ENCODE measurements at places on chromosomes 4 and X.

DNA sequence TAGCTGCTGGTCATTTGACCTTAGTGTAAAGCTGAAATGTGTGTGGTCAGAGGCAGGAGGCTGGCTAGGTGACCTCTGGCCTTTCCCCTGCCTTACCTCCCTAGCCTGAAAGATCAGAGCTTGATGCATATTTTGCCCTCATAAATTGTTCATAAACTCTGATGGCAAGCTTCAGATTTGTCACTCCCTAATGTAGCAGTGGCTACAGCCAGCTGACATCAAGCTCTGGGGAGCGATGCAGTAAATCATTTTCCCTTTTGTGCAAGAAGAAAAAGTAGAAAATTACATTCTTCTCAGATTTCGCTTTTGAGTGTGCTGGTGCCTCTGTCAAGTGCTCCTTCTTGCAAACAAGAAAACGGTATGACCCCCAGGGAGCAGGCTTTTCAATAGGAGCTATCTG is 87.7 kb upstream of the MAGEA4 start:
- no peak for DNase-seq

DNA sequence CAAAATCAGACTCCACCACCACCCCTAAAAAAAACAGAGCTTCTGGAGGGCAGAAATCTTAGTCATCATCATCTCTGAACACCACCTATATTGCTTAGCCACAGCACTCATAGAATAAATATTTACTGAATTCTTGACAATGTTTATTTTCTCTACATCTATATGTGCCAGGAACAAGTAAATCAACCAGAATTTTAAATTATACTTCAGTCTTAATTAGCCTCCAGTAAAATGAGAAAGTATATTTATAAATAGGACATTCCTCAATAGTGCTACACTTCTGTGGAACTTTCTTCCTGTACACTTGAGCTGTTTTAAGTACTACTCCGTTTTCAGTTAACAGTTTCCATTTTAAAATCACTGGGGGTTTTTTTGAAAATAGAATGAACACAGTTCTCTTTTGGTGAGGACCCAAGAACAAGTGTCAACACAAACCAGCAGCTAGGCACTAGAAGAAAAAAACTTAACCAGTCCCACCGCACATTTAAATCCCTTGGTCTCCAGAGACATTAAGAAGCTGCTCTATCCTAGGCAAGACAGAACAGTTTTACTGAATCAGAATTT is 25.5 kb downstream of the SMIM14 start:
- DNase-seq: no peak

GRCh38 chr4:153204728-153205648 is 745 bp downstream of the TRIM2 start:
- no peak for DNase-seq

DNA sequence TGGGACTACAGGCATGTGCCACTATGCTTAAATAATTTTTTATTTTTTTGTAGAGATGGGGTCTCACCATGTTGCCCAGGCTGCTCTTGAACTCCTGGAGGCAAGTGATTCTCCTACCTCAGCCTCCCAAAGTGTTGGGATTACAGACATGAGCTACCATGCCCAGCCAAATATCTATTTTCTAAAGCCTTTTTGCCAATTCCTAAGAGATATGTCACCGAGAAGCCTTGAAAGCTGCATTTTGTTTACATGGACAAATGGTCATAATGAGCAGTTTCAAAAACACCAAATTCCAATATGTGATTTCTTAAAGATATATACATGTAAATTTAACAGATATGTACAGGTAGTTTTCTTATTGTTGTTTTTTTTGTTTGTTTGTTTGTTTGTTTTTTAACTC is 33.0 kb upstream of the PGRMC2 start:
- DNase-seq: no peak

DNA sequence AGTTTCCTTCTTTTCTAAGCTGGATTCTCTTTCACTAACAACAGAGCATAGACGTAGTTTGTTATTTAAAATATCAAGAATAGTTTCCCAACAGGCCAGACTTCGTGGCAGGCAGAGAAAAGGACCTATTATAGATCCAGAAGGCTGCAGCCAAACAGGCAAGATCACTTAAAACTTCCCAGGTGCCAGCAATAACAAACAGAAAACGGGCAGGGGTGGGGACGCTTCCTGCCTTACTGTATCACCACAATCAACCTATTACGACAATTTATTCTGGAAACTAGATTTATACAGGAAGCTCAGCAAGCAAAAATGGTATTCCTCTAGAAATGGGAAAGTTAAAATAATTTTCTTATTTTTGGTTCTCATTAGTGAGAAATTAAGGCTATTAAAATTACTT is 22.1 kb downstream of the RWDD4 start:
- DNase-seq: no peak

- no peak for DNase-seq
Observed at GRCh38 chrX:116757491-116757890, 294.7 kb upstream of the CT83 start.

DNA sequence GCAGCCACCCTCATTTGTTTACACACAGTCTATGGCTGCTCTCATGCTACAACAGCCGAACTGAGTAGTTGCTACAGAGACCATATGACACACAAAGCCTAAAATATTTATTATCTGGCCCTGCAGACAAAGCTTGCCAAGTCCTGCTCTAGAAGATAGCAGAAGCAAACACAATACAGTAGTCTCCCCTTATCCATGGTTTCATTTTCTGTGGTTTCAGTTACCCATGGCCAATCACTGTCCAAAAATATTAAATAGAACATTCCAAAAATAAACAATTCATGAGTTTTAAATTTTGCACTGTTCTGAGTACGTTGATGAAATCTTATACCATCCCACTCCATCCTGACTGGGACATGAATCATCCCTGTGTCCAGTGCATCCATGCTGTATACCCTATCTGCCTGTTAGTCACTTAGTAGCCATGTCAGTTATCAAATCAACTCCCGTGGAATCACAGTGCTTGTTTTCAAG is 40.2 kb upstream of the ZNF81 start:
- DNase-seq: no peak

DNA sequence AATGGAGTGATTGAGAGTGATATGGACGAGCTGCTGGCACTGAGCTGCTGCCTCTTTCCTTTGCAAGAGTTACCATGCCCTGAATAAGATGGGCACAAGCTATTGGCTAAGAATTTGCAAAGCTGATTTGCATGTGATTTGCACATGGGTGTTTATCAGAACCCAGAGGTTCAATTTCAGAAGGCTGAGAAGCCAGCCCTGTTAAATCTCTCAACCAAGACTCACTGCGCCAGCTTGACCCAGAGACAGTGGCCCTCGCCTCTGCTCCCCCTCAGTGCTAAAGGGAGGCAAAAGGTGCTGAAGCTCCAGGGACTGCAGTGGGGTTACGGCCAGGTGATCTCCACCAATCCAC is 701 bp downstream of the ARHGAP4 start:
- DNase-seq: no peak

DNA sequence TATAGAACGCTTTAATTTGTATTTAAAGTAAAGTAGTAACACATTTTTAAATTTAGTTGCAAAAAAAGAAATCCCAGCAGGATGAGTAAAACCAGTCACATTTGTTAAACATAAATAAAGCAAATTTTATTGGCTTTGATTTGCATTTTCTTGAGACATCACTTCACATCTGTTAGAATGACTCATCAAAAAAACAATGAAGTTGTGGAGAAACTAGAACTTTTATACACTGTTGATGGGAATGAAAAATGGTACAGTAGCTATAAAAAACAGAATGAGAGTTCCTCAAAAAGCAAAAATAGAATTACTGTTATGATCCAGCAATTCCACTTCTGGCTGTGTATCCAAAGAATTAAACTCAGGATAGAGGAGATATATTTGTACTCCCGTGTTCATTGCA is 454.0 kb upstream of the KLHL4 start:
- no peak for DNase-seq

DNA sequence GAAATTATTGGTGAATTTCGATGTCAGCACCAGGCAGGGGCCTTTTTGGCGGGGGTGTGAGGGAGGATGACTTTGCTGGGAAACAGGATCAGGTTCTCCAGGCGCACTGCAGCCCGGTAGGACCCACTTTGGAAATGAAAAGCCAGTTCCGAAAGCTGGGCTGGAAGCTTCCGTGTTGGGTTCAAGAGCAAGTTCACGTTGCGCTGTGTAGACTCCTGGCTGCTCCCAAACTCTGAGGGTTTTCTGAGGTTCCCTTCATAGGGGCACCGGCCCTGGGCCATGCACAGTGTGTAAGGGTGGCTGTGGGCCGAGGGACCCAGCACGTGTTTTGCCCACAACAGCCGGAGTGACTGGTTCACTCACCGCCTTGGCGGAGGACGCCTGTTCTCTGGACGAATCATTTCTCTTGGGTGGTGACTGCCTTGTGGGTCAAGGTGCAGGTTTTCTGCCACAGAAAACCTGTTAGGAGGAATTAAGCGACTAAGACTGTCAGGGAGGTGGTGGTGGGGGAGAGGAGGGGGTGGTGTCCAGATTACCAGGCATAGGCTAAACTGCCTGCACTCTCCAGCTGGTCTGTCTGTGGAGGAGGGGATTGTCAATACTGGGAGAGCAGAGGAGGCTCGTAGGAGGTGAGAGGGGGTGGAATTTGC is 8.0 kb downstream of the SHOX start:
- no peak for DNase-seq

- no peak for DNase-seq
Observed at GRCh38 chr4:101315786-101316185, 31.5 kb downstream of the PPP3CA start.

GRCh38 chr4:102723511-102723910 is 37.3 kb downstream of the MANBA start:
- no peak for DNase-seq

- DNase-seq: no peak
Observed at GRCh38 chr4:4861390-4862018, 2.0 kb downstream of the MSX1 start.

DNA sequence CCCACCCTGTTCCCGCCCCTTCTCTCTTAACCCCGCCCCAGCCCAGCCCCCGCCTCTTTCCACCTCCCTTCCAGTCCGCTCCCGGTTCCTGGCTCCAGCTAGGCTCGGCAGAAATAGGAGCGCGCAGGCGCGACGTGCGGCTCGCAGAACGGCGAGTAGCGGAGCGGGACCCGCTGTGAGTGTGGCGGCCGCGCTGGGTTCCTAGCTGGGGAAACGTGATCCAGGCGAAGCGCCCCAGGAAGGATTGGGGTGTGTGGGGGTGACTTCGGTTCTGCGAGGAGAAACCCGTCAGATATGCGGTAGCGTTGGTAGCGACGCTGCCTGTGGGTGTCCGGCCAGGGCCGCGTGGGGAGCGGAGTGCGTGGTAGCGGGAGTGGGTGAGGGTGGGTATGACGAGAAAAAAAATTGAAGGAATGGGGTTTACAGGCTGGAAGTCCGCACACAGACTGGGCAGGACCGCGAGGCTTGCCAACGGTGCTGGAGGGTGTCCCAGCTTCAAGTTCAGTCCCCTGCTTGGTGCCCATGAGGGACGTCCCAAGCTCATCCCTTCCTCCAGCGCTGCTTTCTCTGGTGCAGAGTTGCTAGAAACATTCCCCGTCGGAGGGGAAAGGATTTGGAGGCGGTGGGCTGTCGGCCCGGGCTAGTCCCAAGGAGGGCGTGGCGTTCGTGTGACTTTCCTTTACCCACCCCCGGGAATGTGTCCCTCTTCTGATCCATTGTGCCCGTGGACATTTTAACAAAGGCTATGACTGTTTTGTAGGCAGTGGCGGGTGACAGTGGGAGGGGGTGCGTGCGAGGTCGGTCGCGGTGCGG is at the start of gene PRRG1:
PRRG1 (plus strand) TSS at position 144 of the 813 bp plus-strand sequence. CDS start 56,886 bp downstream, outside the sequence.
- DNase-seq: peak; percentile 22

DNA sequence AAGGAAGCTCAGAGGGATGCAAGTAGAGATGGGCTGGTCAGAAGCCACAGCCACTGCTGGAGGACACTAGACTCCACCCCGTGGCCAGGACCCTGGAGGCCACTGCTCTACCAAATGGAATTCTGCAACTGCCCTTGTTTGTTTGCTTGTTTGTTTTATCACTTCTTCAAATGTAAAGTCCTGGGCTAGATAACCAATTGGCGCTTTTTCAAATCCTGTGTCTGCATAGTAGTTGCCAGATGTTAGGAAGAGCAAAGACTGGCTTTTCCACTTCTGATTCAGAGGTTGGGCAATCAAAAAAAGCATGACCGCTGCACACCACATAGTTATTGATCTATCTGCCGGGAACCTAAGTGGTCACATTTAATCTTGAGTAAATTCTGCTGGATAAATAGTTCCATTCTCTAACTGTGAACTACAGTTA is 255.2 kb upstream of the SFRP2 start:
- no peak for DNase-seq

DNA sequence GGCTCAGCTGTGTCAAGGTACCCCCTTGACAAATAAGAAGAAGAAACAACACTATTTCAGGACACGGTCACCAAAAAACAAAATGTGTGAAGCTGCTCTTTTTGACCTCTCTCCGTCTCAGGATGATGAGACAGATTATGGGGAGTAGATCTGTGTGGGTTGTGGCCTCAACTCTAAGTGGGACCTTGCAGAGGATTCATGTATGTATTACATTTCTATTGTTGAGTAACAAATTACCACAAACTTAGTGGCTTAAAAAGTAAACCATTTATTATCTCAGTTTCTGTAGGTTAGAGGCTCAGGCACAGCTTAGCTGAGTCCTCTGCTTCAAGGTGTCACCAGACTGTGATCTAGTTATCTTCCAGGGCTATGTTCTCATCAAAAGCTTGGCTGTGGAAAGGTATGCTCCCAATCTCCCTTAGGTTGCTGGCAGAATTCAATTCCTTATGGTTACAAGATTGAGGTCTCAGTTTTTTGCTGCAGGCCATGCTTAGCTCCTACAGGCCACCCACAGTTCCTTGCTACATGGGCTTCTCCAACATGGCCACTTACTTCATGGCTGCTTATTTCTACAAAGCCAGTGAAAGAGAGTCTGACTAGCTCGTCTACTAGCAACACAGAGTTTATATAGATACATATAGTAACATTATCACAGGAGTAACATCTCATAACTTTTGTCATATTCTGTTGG is 28.1 kb downstream of the DGKK start:
- DNase-seq: no peak

GRCh38 chr4:123659730-123660129 is 263.1 kb downstream of the SPRY1 start:
- DNase-seq: peak; percentile 48

DNA sequence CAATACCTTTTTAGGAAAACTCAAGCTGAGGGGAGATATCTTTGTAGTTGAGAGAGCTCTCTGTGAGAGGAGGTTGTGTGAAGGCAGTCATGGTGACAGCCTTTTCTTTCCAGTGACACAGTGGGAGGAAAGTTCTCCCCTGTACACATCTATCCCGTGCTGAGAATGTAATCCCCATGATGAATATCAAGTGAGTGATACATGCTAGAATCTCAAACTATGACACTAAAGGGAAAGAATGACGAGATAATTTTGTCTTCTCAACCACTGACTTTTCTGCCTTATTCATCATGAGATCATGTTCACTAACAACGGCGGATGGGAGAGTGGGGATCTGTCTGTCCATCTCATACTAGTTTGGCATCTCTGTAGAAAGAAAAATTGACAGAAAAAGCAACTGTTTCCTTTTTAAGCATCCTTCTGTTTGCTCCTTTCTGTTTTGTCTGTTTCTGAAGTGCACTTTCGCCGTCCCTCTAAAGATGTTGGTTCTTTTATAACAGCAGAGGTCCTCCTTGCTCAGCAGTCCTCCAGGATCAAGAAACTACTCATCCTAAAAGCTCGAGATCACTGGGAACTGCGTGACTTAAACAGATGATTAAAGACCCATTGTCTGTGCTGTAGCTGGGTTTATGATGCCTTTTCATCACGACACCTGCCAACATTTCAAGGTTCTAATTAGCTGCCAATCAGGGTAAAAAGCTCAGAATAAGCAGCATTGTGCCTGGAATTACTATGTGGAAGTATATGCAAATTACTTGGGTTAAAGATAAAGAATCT is 137.6 kb downstream of the DCK start:
- DNase-seq: no peak
